ENCODE measurements at places on chromosomes 3 and 15. TPM values are rescaled to one million over a fixed set of nuclear protein-coding genes. Genes with fewer than 3 reads are reported as not detected.

The FGF12 gene
- total RNA-seq, result not detected

The NRROS gene
- total RNA-seq, result not detected

The RTP4 gene
- 0.23 TPM for total RNA-seq

The THRB gene
- 0.81 TPM for total RNA-seq

The CCDC39 gene
- total RNA-seq, result not detected

The CHRM5 gene
- not detected for total RNA-seq

- DNase-seq, result no peak
Observed at GRCh38 chr3:68878322-68878721, 54.0 kb downstream of the TAFA4 start.

GRCh38 chr15:69496001-69496400, 43.4 kb downstream of the RPLP1 start:
- no peak for DNase-seq

DNA sequence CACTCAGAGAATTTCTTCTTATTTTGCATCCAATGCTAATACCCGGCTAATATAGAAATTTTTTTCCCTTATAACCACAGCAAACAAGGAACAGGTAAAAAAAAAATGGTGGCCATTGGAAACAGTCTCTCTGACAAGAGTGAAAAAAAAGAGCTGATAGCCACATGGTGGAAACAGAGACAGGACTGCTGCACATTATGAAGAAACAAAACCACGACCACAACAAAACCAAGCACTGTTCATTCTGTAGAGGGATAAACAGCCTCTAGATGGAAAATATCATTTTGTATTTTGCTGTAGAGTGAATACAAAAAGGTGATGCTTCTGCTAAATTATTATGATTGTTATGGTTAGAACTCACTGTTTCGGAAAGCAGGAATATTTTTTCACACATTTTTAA, 686.2 kb downstream of the NLGN1 start:
- no peak for DNase-seq

- DNase-seq, result no peak
Observed at GRCh38 chr15:81889485-81889881, 156.3 kb downstream of the MEX3B start.

- no peak for DNase-seq
Observed at GRCh38 chr3:105842449-105842848, 26.4 kb downstream of the CBLB start.

- DNase-seq, result no peak
Observed at GRCh38 chr15:35479423-35479822, 66.5 kb downstream of the DPH6 start.
